Body of pancreas (tissue), 4 donors: ENCODE measurements at places on chromosomes 6 and 20. TPM values are rescaled to one million over a fixed set of nuclear protein-coding genes. Genes with fewer than 3 reads are reported as not detected.

DNA sequence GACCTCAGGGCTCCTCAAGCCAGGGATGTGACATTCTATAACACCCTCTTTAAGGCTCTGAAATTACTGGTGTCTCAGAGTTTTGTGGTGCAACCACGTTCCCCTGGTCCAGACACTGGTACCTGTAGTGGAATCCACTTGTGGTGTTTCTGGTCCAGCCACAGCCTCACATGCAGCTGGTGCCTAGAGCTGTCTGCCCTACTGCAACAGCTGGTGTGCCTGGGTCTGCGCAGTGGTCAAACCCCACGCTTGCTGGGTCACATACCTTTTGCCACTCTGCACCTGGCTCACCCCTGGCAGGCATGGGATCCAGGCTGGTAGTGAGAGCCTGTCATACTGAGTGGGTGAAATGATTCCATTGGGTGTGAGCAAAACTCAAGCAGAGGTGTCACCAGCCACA, 1230.2 kb upstream of the EYS start:
- DNase-seq: no peak
- no peaks in the 10 kb centered on the region for H3K36me3 ChIP-seq
- H3K4me1 ChIP-seq: no peaks in the 10 kb centered on the region
- H3K27me3 ChIP-seq: no peaks in the 10 kb centered on the region
- H3K27ac ChIP-seq: no peak overlapping the region

GRCh38 chr20:34037121-34037520, 43.4 kb downstream of the RALY start:
- no peak overlapping the region for H3K27ac ChIP-seq
- H3K4me1 ChIP-seq: peaks cover 37% of the 10 kb centered on the region
- no peaks in the 10 kb centered on the region for H3K36me3 ChIP-seq
- H3K27me3 ChIP-seq: no peaks in the 10 kb centered on the region

KIAA0408 gene
- total RNA-seq: 1.3 TPM

- no peak overlapping the region for H3K4me3 ChIP-seq
- no peak overlapping the region for H3K27ac ChIP-seq
- H3K27me3 ChIP-seq: no peaks in the 10 kb centered on the region
- no peaks in the 10 kb centered on the region for H3K4me1 ChIP-seq
- no peaks in the 10 kb centered on the region for H3K36me3 ChIP-seq
- DNase-seq: no peak
These were observed 241.8 kb upstream of the BMP2 start for GRCh38 chr20:6525447-6526303.

IL20RA gene
- total RNA-seq: 12.7 TPM

DNA sequence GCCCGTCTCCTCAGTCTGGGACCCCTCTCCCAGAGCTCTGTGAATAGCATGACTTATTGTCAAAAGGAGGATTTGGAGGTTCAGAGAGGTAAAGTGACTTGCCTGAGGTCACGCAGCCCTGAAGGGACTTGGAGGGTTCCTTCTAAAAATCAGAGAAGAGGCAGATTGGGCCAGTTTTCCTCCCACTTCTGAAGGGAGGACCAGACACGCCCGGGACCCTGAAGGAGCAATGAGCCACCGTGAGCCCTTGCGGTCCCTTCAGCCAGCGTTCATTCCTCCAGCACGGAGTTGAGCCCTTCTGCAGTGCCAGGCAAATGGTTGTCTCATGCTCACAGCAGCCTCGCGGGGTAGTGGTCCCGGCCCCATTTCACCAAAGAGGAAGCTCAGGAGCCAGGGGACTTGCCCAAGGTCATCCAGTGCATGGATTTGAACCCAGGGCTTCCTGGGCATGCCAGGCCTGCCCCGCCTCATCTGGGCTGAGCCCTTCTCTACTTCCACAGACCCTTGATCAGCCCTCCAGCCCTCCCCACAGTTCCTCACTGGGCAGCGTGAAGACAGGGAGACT, 7.4 kb downstream of the SRC start:
- H3K4me3 ChIP-seq: no peak overlapping the region
- H3K4me1 ChIP-seq: peaks cover 60% of the 10 kb centered on the region
- no peaks in the 10 kb centered on the region for H3K27me3 ChIP-seq
- H3K27ac ChIP-seq: no peak overlapping the region
